ENCODE measurements at places on chromosomes 7 and 10.

GRCh38 chr10:33963729-33964128 is 629.3 kb upstream of the NRP1 start:
- DNase-seq, result no peak

DNA sequence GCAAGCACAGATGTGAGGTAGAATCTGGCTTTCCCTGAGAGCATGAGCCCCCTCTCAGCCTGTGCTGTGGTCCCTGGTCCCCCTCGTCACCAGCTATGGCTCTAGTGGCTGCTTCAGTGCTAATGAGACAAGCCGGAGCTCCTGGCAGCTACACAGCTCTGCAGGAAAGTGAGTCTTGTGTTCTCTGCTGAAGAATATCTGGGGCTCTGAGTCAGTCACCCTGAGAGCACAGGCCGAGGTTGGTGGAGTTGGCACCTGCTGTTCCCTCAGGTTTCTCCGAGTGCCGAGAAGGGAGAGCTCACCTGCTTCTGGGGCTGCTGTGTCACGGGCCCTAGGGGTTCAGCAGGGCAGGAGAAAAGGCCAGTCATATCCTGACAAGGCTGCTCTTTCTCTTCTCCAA is 37.2 kb upstream of the GJD4 start:
- DNase-seq, result no peak

- no peak for DNase-seq
These were observed 14.7 kb downstream of the TMEM60 start for GRCh38 chr7:77783545-77783944.

DNA sequence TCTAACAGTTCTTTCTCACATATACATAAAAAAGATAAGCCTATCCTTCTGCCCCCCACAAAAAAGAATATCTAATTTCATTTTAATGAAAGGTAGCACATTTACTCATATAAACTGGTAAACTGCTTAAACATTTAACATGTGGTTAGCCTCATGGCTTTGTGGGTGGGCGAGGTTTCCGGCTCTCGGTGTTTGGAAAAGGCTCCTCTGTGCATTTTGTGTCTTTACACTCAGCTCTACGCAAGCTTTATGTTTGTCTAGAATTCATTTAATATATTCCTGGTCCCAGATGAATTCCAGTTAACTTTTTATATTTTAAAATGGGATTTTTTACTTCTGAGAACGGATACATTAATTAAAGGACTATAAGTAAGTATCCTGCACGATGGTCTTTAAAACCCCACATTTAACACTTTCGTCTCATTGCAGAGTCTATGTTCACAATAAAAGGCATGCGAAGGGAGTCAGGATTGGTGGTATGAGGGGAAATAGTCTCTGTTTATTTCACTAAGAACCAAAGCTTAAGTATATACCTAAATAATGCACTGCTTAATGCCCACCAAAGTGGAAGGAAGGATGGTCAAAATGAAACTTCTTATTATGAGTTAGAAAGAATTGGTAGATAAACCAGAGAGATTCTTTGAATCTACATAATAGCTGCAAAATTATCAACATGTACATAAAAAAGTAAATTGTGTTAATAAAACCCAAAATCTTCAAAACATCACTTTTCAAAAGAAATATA is 197.2 kb downstream of the CRPPA start:
- DNase-seq, result no peak

- DNase-seq, result no peak
These were observed 1.2 kb upstream of the ZEB1 start for GRCh38 chr10:31317652-31318381.

DNA sequence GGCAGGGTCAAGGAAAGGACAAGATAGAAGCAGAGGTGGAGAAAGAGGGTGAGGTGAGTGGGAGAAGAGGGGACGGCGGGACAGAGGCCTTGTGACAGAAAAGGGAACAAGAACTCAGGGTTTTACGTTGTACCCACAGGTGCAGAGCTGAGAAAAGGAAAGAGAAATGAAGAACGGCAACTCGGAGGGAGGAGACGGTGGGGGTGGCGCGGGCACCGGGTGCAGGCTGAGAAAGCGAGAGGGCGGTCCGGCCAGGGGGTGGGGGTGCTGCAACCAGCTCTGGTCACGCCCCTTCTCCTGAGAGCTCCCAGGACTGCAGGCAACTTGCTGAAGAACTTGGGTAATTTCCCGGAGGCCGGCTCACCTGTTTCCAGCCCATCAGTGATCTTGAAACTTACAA is 65.3 kb downstream of the CARD11 start:
- DNase-seq, result no peak

DNA sequence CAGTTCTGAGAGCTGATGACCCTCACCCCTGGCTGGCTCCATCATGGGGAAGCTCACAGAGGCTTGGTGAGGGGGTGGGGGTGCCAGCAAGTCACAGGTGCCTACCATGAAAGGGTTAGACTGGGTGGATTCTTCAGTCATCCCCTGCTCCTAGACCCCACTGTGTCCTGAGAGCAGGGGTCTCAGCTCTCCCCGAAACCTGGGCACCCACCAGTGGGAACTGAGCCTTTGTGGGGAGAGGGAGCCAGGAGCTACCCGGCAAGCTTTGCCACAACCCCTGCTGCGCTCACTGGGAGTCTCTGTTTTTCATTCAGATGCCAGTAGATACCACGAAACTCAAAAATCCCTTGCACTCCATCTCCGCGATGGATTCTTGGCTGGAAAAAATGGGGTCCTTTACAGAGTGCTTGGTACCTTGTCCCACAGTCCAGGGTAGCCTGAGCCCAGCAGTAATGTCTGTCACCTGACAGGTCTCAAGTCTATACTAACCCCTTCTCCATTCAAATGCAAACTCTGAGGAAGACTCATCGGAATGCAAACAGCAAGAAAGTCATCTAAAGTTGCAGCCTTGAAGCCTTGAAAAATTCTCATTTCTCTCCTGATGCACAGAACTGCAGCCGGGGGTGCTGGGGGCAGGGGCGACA is 48.9 kb upstream of the ENO4 start:
- DNase-seq, result no peak

- no peak for DNase-seq
These were observed 195.0 kb downstream of the DNAJC1 start for GRCh38 chr10:21808550-21808949.

- DNase-seq, result no peak
These were observed 257.8 kb downstream of the PCLO start for GRCh38 chr7:82904871-82905270.

GRCh38 chr7:41867639-41868280 is 164.9 kb upstream of the INHBA start:
- no peak for DNase-seq

DNA sequence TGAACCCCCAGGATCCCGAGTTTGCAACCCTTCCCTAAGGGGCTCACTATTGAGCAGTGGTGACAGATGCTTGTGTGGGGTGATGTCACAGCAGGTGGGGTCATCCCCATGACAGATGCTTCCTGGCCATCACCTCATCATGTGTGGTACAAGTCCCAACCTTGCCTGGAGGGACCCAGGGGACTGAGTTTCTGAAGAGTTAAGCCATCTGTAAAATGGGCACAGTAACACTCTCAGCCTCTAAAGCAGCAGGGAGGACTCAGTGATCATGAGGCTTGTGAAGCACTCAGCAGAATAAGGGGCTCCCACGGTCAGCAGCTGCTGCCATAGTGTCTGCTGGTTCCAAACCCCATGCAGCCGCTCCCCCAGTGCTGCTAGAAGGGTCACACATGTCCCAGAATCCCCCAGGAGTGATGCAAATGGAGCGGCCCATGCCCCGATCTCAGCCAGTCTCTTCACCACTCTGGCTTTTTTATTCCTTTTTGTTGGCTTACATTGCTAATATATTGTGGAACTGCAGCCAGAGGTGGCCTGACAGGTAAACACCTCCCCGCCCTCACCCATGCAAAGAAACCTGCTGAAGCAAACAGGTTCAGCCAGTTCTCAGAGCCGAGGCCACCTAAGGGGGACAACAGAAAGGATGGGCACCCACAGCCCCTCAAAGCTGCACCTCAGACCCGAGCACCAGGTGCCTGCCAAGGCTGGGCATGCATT is 102.1 kb upstream of the PDGFA start:
- no peak for DNase-seq

Data from NCI-H526 (cell line).